ENCODE measurements at places on chromosomes 5 and 9.

GRCh38 chr5:40478766-40479165 lies 200.9 kb upstream of the PTGER4 start:
- DNase-seq = no peak

DNA sequence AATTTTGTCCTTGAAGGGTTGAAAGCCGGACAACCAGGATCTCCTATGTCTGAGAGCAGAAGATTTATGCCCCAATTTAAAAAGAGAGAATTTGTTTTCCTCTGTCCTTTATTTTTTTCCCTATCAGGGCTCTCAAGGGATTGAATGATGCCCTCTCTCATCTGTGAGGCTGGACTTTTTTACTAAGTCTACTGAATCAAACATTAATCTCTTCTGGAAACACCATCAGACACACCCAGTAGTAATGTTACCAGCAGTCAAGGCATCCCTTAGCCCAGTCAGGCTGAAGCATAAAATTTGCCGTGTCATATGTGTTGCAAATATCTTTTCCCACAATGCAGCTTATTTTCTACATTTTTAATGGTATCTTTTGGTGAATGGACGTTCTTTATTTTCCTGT lies 1497.9 kb downstream of the MAT2B start:
- no peak for DNase-seq

DNA sequence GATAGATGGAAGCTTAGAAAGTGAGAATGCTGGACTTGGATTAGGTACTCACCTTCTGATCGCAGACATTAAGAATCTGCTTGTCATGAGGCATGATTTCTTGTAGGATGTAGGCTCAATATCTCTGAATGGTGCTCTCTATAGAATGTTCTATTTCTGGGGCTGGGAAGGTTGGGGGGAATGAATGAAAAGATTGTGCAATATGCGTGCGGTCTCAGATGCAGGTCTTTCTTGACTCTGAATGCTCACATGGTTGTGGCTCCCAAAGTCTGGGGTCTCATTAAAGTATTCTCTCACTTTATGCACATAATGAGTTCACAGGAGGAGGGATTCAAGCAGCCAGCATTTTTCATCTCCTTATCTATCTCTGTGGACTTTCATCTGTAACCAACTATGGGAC lies 482.0 kb upstream of the CD180 start:
- no peak for DNase-seq

DNA sequence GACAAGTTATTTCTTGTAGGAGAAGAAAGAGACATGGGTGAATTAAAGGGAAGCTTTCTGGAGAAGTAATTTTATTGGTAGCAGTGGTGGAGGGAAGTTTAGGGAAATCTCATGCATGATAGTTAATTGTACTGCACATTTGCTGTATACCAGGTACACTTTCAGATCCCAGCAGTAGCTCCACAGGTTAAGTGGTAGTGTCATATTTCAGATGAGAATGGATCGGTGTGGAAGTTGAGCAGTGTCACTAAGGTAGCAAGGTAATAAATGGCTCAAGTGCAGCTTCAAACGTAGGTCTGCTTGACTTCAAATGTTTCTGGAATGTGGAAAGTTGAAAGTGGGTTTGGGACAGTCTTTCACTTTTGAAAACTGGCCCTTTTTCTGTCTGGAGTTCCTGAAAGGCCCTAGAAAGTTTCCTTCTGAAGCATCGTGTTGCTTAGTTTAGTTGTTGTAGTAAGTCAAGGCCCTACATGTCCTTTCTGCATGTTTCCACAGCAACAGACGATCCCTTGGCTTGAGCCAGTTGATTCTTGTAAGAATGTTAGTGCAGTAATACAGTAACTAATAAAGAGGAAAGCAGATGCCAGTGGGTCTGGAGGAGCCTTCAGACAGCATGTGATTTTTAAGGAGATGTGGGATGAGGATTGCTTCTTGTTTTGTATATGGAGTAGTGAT lies 3.7 kb downstream of the CLTA start:
- DNase-seq = no peak

GRCh38 chr5:68258531-68258930 lies 43.0 kb downstream of the PIK3R1 start:
- DNase-seq = no peak

DNA sequence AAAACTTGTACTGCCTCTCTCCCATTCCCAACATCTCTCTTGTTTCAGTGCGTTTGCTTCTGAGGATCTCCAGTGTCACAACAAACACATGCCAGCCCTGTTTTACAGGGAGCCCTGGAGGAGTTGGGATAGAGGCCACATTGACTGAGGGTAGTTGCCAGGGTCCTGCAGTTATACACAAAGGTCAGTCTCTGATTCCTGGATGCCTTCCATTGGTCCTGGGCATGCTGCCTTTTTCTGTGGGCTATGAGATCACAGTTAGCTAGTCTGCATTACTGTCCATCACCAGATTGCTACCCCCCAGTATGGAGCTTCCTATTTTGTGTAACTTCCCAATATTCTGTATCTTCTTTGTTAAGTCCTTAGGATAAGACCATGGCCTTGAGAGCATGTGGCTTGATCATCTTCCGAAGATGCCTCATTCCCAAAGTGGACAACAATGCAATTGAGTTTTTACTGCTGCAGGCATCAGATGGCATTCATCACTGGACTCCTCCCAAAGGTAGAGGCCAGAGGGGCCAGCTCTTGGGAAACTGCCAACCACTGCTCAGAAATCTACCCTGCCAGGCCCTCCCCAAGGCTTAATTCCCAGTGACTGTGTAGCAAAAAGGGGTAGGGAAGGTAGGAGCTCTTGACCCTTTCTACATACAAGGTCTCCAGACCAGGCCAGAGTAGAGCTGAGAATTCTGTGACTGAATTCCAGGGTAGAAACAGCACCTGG lies 9.5 kb downstream of the NUDT2 start:
- DNase-seq = no peak

- no peak for DNase-seq
Measured at GRCh38 chr5:140168371-140168770, 6.6 kb upstream of the CYSTM1 start.

DNA sequence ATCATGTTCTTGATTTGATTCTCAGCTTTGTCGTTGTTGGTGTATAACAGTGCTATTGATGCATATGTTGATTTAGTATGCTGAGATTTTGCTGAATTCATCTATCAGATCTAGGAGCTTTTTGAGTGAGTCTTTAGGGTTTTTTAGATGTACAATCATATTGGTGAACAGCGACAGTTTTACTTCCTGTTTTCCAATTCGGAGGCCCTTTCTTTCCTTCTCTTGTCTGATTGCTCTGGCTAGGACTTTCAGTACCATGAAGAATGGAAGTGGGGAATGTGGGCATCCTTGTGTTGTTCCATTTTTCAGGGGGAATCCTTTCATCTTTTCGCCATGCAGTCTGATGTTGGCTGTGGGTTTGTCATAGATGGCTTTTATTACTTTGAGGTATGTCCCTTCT lies 100.4 kb downstream of the SGCD start:
- no peak for DNase-seq

GRCh38 chr5:103127292-103127817 lies 7.3 kb downstream of the PPIP5K2 start:
- DNase-seq = no peak

DNA sequence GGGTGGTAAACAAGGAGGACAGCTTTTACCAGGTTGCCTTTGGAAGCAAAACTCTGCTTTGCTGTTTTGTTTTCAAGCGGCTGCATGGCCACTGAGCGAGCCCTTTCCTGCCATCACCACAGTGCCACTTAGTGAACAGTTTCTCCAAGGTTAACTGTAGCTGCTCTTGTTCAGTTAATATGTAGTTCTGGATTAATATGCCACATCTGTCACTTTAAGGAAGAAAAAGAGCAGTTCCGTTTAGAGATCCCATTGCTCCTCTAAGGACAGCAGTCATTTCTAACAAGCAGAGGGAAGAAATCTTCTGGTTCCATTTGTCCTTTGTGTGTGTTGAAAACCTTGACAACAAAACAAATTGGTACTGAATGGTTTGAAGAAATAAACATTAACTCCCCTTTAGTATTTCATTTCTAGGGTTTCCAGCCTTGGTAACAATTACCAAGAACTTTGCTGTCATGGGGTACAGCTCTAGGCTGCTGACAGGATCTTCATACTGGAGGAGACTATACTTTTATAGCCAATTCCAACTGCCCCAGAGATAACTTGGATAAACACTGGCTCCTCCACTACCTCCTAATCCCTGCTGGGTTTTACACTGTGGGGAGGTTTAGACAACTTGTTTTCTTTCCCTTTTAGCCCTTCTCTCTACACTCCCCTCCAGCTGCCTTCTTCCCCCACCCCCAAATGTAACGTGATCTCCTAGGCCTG lies 10.3 kb upstream of the ABL1 start:
- no peak for DNase-seq

GRCh38 chr5:90495146-90495545 lies 20.5 kb downstream of the POLR3G start:
- no peak for DNase-seq

DNA sequence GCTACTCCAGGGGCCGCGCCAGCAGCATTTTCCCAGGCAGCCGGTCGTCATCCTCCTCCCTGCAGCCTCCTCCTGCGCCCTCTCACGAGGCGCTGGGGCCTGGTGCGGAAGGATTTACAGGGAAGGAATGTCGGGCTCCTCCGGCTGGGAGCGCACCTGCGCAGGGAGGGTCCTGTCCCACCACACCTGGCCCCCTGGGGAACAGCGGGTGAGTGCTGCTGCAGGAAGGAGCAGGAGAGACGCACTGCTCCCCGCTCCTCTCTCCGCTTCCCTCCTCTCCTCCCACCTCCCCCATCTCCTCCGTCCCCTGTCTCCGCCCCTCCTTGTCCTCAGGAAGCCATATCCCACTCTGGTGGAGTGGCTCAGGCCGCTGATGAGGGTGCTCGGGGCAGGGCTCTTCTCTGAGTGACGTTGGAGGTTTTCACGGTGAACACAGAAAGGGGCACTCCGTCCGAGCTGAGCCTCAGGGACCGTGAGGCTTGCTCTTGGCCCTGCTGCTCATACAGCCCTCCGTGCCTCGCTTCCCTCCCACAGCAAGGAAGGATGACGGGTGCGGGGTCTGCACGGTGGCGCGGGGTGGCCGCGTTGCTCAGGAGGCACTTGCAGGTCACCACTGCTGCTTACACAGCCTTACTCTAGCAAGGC lies 31.3 kb downstream of the IRX4 start:
- DNase-seq = no peak

GRCh38 chr9:121650217-121651007 lies 1.0 kb upstream of the DAB2IP start:
- DNase-seq = no peak

- DNase-seq = peak; percentile 38
Measured at GRCh38 chr9:97740848-97741821, 44.0 kb upstream of the XPA start.

DNA sequence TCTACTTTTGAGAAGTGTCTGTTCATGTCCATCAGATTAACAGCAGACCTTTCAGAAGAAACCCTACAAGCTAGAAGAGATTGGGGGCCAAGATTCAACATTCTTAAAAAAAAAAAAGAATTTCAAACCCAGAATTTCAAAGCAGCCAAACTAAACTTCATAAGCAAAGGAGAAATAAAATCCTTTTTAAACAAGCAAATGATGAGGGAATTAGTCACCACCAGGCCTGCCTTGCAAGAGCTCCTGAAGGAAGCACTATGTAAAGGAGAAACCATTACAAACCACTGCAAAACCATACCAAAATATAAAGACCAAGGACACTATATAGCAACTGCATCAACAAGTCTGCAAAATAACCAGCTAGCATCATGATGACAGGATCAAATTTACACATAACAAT lies 124.6 kb upstream of the PDE4D start:
- no peak for DNase-seq

DNA sequence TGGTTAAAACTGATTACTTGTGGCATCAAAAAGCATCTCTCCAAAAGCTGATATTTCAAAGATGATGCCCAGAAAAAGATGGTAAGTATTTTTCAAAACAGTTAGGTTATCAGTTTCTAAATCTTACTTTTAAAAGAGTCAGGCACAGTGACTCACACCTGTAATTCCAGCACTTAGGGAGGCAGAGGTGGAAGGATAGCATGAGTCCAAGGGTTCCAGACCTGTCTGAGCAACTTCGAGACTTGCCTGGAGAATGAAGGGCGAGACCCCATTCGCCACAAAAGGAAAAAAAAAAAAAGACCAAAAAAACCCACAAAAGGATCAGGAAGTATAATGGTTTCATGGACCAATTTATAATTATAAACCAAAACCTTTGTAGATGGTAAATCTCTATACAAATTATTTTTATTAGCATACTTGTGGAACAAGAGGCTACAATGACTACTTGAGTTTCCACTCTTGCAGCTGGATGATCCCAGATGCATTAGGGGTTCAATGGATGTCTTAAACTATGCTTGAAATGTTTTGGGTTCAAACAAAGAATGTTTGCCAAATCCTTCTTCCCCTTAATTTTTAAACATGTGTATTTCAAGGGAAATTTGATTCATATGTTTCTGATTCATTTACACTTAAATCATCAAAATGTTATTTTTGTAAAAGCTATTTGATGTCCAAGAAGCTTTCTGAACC lies 96.1 kb downstream of the ADAMTSL1 start:
- no peak for DNase-seq

- DNase-seq = no peak
Measured at GRCh38 chr9:4855841-4856240, 63.1 kb downstream of the RCL1 start.

GRCh38 chr5:23996525-23996924 lies 489.1 kb downstream of the PRDM9 start:
- DNase-seq = no peak

GRCh38 chr5:35409361-35409760 lies 179.1 kb upstream of the PRLR start:
- no peak for DNase-seq

GRCh38 chr5:132102101-132102701 lies 28.6 kb downstream of the CSF2 start:
- no peak for DNase-seq

DNA sequence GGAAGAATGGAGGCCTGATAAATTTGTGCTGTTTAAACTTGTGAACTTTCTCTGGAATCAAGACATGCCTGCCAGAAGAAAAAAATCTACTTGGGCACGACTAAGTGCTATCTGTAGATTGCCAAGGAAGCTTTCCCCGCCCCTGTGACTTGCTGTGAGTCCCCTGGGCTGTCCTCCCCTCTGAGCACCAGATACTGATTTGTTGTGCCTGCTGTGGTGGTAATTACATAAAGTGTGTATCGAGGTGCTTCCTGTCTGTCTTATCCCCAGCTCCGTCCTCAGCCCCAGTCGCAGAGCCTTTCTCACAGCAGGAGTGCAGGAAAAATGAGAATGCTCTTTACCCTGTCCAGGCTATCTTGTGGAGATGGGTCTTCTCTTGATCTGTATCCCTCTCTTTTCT lies 53.9 kb downstream of the TRIO start:
- DNase-seq = no peak

- DNase-seq = no peak
Measured at GRCh38 chr5:136040746-136041415, 12.1 kb downstream of the TGFBI start.
